ENCODE measurements at places on chromosomes 3 and 15.

- peak overlapping the region; percentile 90 for H3K27ac ChIP-seq
- H3K36me3 ChIP-seq = no peaks in the 10 kb centered on the region
- no peaks in the 10 kb centered on the region for H3K27me3 ChIP-seq
- peak overlapping the region; percentile 67 for H3K4me3 ChIP-seq
- no peaks in the 10 kb centered on the region for H3K4me1 ChIP-seq
Measured at GRCh38 chr3:107430996-107431245, 53.7 kb downstream of the CCDC54 start.

GRCh38 chr3:182810574-182811268 lies 17.4 kb downstream of the ATP11B start:
- no peaks in the 10 kb centered on the region for H3K4me1 ChIP-seq
- no peak overlapping the region for H3K27ac ChIP-seq
- no peak for DNase-seq
- H3K36me3 ChIP-seq = no peaks in the 10 kb centered on the region

GRCh38 chr3:2468816-2469215 lies 370.1 kb downstream of the CNTN4 start:
- no peak overlapping the region for H3K27ac ChIP-seq
- no peaks in the 10 kb centered on the region for H3K4me1 ChIP-seq
- no peaks in the 10 kb centered on the region for H3K36me3 ChIP-seq
- H3K4me3 ChIP-seq = no peak overlapping the region
- no peaks in the 10 kb centered on the region for H3K27me3 ChIP-seq

DNA sequence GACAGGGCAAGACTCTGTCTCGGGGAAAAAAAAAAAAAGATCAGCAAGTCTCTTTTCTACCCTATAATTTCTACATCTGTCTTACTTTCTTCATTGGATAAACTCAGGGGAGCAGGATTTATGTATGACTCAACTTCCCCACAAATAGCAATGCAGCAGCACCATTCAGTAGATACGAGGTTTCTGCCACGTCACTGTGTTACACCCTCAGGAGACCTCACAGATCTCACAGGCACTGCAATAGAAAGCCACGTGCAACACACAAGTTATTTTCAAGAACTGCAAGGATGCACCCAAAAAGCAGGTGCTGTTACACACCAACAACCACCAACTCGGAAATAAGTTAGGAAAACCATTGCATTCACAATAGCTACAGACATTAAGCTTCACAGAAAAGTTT lies 30.2 kb downstream of the TSPAN3 start:
- H3K36me3 ChIP-seq = peaks cover 7% of the 10 kb centered on the region
- no peak for DNase-seq
- no peak overlapping the region for H3K27ac ChIP-seq
- H3K27me3 ChIP-seq = no peaks in the 10 kb centered on the region
- H3K4me1 ChIP-seq = no peaks in the 10 kb centered on the region

DNA sequence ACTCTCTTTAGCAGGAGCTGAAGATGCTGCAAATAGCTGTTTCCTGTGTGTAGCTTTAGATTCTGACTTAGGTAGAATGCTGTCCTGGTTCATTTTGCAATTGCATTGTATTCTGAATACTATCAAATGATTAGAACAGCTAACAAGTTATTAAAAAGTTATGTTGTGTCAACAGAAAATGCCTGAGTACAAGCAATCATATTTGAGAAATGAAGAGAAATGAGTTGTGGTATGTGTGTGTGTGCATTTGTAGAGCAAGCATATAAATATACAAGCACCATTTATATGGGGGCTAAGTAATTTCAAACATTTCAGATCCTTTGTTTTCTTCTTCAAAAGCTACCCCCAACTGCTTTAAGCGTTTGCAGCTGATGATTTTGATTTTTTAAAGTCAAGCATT lies 7.8 kb downstream of the ZIC1 start:
- H3K36me3 ChIP-seq = no peaks in the 10 kb centered on the region
- H3K4me1 ChIP-seq = peaks cover 9% of the 10 kb centered on the region
- H3K27ac ChIP-seq = no peak overlapping the region
- peaks cover 39% of the 10 kb centered on the region for H3K27me3 ChIP-seq
- no peak for DNase-seq
- no peak overlapping the region for H3K4me3 ChIP-seq

DNA sequence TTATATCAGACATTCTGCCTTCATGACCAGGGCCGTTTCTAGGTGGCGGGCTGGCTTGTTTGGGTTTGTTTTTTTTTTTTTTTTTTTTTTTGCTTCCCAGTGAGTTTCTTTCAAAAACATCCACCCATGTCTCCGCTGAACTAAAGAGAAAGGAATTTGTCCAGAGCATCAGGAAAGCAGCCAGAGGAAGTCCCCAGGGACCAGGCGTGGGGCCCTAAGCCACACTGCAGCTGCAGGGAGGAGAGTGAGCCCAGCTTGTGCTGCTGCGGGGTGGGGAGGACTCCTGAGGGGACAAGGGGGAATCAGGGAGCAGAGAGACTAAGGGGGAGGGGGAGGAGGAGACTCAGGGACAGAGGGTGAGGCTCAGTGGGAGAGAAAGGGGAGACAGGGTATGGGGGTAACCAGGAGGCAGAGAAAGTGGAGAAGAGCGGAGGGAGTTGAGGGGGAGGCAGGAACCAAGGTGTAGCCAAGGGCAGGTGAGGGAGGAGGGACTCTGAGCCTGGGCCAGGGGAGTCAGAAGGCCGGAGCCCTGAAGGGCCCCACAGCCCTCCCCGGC lies 49.5 kb downstream of the CYP11A1 start:
- H3K36me3 ChIP-seq = no peaks in the 10 kb centered on the region
- DNase-seq = no peak
- no peak overlapping the region for H3K27ac ChIP-seq
- no peak overlapping the region for H3K4me3 ChIP-seq

DNA sequence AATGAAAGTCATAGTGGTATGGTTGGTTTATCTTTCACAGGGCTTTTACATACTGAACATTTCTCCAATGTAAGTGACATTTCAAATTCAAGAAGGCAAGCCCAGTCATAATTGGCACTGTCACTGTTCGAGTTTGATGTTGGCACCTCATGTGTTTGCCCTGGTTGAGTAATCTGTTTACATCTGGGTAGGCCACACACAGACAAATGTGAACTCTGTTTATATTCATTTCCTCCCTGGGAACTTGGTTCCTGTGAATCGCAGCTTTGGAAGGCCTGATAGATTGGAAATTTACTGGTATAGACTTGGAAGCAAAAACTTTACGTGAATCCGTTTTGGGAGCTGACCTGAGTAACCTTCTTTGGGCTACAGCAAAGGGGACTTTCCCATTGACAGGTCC lies 395.2 kb upstream of the AZI2 start:
- no peaks in the 10 kb centered on the region for H3K27me3 ChIP-seq
- H3K36me3 ChIP-seq = no peaks in the 10 kb centered on the region
- no peak overlapping the region for H3K27ac ChIP-seq
- no peak overlapping the region for H3K4me3 ChIP-seq
- no peaks in the 10 kb centered on the region for H3K4me1 ChIP-seq
- peak; percentile 69 for DNase-seq

DNA sequence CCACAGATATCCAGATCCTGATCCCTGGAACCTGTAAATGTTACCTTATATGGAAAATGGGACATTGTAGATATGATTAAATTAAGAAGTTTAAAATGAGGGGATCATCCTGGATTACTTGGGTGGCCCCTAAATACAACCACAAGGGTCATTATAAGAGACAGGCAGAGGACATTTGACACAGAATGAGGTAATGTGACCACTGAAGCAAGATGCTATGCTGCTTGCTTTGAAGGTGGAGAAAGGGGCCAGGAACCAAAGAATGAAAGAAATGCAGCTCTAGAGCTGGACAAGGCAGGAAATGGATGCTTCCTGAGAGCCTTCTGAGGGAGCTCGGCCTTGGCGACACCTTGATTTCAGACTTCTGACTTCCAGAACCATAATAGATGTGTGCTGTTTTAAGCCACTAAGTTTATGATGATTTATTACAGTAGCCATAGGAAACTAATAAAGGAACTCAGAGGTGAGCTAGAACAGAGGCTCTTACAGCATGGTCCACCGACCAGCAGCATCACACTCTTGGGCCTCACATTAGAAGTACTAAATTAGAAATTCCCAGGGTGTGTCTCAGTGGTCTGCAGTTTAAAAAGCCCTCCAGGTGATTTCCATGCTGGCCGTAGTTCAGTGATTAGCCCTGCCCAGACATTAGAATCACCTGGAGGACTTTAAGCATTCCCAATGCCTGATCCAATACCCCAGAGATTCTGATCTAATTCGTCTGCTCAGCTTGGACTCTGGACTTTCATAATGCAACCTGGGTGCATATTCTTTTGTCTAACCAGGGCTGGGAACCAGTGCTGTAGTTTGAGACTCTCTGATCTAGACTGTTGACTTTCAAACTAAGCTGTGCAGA lies 7.5 kb downstream of the COLQ start:
- no peaks in the 10 kb centered on the region for H3K4me1 ChIP-seq
- H3K4me3 ChIP-seq = no peak overlapping the region
- no peaks in the 10 kb centered on the region for H3K27me3 ChIP-seq
- no peaks in the 10 kb centered on the region for H3K36me3 ChIP-seq
- no peak for DNase-seq
- no peak overlapping the region for H3K27ac ChIP-seq

- no peaks in the 10 kb centered on the region for H3K27me3 ChIP-seq
- no peak overlapping the region for H3K4me3 ChIP-seq
- DNase-seq = no peak
Measured at GRCh38 chr3:3578718-3579117, 220.5 kb upstream of the LRRN1 start.

GRCh38 chr15:39580485-39581241 lies at the start of gene THBS1:
THBS1 (plus strand) TSS chr15:39581079; CDS start chr15:39581858, 779 bp downstream.
- peaks cover 6% of the 10 kb centered on the region for H3K4me1 ChIP-seq
- peaks cover 7% of the 10 kb centered on the region for H3K36me3 ChIP-seq
- H3K27ac ChIP-seq = peak within 1 kb of the TSS; percentile 79
- H3K27me3 ChIP-seq = no peaks in the 10 kb centered on the region
- peak; percentile 69 for DNase-seq
- H3K4me3 ChIP-seq = peak within 1 kb of the TSS; percentile 48

- no peaks in the 10 kb centered on the region for H3K27me3 ChIP-seq
- peak; percentile 66 for DNase-seq
- H3K27ac ChIP-seq = no peak overlapping the region
- no peaks in the 10 kb centered on the region for H3K36me3 ChIP-seq
- H3K4me3 ChIP-seq = no peak overlapping the region
Measured at GRCh38 chr3:52428151-52429005, 16.5 kb downstream of the SEMA3G start.

DNA sequence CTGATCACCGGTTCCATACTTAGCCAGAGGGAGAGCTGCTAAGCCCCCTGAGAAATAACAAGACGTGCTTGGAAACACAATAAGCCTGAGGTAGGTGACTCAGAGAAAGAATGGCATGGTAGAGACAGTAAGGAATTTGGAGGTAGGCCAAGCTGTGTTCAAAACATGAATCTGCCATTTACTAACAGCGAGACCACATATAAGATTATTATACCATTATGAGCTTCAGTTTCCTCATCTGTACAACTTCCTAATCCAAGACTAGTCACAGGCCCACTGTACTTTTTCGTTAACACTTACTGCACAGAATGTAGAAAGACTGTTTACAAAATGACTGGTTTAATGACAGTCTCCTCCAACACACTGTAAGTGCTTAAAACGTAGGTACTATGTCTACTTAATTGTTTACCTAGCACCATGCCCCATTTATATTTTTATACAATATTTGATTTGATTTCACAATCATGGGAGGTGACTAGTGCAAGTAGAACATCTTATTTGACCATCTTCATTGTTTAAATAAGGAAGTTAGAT lies 25.7 kb downstream of the ATOSA start:
- peaks cover 25% of the 10 kb centered on the region for H3K4me1 ChIP-seq
- no peaks in the 10 kb centered on the region for H3K36me3 ChIP-seq
- H3K27me3 ChIP-seq = no peaks in the 10 kb centered on the region
- no peak overlapping the region for H3K27ac ChIP-seq
- H3K4me3 ChIP-seq = no peak overlapping the region

- no peaks in the 10 kb centered on the region for H3K36me3 ChIP-seq
- H3K4me1 ChIP-seq = no peaks in the 10 kb centered on the region
- no peaks in the 10 kb centered on the region for H3K27me3 ChIP-seq
- DNase-seq = no peak
- H3K4me3 ChIP-seq = no peak overlapping the region
- H3K27ac ChIP-seq = no peak overlapping the region
Measured at GRCh38 chr15:78666010-78666409, 25.0 kb upstream of the CHRNB4 start.

DNA sequence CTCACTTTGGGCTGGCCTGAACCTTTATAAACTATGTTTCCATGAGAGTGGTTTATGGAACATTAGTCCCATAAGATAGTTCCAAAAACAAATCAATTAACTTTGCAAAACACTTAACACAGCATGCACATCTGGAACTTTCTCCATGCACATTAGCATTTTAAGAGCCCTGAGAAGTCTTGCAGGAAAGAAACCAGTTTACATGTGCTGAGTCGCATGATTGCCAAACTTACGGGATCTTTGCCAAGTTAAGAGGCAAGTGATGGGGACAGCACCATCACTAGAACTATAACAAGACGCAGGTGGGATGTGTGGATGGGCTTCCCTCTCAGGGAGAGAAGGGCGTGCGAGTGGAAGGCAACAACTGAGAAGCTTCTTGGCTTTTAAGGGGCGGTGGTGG lies 20.7 kb downstream of the ADAMTS9 start:
- H3K36me3 ChIP-seq = no peaks in the 10 kb centered on the region
- no peak for DNase-seq
- no peaks in the 10 kb centered on the region for H3K27me3 ChIP-seq
- no peak overlapping the region for H3K4me3 ChIP-seq

DNA sequence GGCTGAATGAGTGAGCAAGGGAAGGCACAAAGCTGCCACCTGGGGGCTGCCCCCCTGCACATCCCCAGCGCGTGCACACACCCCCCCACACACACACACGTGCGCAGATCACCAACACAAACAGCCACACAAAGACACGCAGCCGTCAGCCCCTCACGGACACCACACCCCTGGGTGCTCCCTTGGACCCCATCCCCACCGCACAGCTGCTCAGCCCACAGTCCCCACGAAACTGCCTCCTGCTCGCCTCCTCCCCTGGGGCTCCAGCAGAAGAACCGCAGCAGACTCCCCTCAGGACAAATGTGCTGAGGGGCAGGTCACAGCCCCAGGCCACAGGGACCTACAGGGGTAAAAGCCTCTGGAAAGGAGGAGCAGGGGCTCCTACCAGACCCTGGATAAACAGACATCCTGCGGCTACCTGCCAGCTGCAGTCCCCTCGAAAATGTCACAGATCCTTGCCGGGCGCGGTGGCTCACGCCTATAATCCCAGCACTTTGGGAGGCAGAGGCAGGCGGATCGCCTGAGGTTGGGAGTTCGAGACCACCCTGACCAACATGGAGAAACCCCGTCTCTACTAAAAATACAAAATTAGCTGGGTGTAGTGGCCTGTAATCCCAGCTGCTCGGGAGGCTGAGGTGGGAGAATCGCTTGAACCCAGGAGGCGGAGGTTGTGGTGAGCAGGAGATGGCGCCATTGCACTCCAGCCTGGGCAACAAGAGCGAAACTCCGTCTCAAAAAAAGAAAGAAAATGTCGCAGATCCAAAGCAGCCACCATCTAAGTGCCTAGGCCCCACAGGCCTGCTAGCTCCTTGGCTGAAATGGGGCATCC lies 6.5 kb downstream of the TWF2 start:
- H3K27me3 ChIP-seq = no peaks in the 10 kb centered on the region
- peaks cover 47% of the 10 kb centered on the region for H3K4me1 ChIP-seq
- H3K4me3 ChIP-seq = no peak overlapping the region
- no peak for DNase-seq
- H3K27ac ChIP-seq = peak overlapping the region; percentile 94
- peaks cover 15% of the 10 kb centered on the region for H3K36me3 ChIP-seq
